Temporal lobe (tissue), 4 donors: ENCODE measurements at places on chromosomes 12 and 14. TPM values are rescaled to one million over a fixed set of nuclear protein-coding genes. Genes with fewer than 3 reads are reported as not detected.

TPH2 gene
- total RNA-seq, result not detected

KRT72 gene
- total RNA-seq, result not detected

SAMD15 gene
- 5.2 TPM for total RNA-seq

CACNA2D4 gene
- total RNA-seq, result not detected

SERPINA5 gene
- not detected for total RNA-seq

FNTB gene
- total RNA-seq, result 12.5 TPM

BATF gene
- total RNA-seq, result not detected

MMP17 gene
- total RNA-seq, result 22.4 TPM

KLHL42 gene
- total RNA-seq, result 40.8 TPM

MMP19 gene
- not detected for total RNA-seq

GYS2 gene
- total RNA-seq, result not detected

CIT gene
- total RNA-seq, result 9.3 TPM

PTHLH gene
- under 0.01 TPM for total RNA-seq

SLCO1A2 gene
- 11.1 TPM for total RNA-seq

C14orf93 gene
- 3.2 TPM for total RNA-seq

ARHGAP5 gene
- total RNA-seq, result 242 TPM

TOX4 gene
- 22.4 TPM for total RNA-seq

NIN gene
- total RNA-seq, result 43.3 TPM

ADAMTS20 gene
- total RNA-seq, result 0.25 TPM
